ENCODE measurements at places on chromosomes 3 and 15.

- no peak for DNase-seq
These were observed 512.3 kb downstream of the MCTP2 start for GRCh38 chr15:94743668-94744067.

DNA sequence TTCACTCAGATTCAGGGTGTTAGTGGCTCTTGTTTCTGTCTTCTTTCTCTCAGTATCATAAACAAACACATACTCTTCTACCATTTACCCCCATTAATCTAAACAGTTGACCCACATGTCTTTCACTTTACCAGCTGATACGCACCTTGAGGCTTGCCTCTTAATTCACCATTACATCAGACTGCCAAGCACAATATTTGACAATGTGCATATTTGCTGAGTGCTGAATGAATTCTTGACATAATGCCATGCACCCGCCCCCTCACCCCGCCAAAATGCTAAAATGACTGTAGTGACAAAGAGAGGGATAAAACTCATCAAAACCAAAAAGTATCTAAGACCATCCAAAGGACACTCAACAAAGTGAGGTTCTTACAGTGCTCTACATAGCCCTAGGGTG is 57.4 kb downstream of the NGLY1 start:
- no peak for DNase-seq

DNA sequence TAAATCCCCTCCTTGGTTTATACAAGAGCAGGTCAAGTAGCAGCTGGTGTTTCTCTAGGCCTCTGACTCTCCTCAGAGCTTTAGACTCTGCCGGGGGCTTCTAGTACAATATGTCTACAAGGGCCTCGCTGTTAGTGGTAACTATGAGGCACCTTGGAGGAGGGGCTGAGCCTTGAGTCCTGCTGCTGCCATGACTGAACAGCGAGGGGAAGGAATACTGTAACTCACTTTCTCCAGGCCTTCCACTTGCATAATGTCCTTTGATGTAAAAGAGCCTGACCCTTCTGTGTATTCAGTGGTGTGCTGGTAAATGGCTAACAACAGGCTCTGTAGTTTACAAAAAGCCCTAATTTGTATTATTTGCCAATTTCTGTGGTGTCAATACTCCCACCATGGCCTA is 27.8 kb downstream of the DRD3 start:
- no peak for DNase-seq

GRCh38 chr3:134255404-134255803 is 4.7 kb upstream of the RYK start:
- no peak for DNase-seq

DNA sequence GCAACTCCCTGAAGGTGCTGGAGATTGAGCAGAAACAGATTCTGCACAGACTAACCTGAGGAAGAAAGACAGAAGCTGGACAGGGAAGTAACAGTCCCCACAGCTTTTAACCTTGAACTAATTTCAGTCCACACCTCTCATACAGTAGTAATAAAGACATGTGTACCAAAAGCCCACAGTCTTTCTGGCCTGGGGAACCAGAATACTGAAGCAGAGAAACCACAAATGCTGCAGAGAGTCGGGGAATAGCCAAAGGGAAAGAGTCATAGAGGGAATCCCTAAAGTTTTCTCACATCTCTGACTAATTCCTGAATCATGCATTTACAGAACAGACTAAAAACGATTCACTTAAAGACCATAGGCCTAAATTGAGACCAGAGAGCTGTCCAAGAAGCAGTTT is 503.4 kb upstream of the NECTIN3 start:
- peak; percentile 44 for DNase-seq

- DNase-seq, result no peak
These were observed 354.6 kb upstream of the ROPN1 start for GRCh38 chr3:124346487-124346886.

DNA sequence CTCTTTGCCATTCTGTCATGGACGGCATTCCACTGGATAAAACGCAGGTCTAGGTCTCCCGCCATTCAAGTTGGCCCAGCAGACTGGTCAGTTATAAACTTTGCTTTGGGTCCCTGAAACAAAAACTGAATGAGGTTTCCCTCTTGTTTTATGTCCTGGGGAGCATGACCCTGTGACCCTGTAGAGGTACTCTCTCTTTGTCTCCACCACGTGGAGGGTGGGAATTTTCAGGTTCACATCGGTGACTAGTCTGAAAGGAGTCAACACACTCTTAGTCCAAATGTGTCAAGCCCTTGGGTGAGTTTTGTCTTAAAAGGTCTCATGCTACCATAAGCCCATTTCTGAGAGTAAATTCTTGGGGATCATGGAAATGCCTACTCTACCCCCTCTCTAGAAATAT is 139.9 kb downstream of the PLCH1 start:
- DNase-seq, result no peak

DNA sequence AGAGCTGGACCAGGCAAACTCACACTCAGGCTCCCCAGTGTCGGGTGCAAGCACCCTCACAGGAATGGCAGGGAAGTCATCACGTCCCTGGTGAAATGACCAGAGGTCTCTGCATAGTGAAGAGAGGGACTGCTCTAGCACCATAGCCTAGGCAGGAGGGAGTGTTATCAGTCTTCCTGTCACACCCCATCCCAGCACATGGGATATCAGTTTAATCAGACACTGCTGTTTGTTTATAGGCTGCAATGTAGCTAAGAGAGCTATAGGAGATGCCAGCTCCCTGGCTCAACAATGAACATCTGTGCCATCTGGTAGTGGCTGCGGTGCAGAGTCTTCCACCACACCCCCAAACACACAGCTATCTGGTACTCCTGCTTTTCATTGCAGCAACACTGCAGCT is 776.6 kb downstream of the ZNF385D start:
- no peak for DNase-seq

GRCh38 chr3:30370681-30371271 is 235.6 kb upstream of the TGFBR2 start:
- DNase-seq, result no peak

Measured in activated CD4-positive, alpha-beta T cell treated with anti-CD3 and anti-CD28 coated beads, Interleukin-10, Interleukin-2, amounts not matched to agents 100 ng/mL and 50 ng/mL, durations not matched to agents 16 hours and 8 hours (primary cell).